ENCODE measurements at places on chromosomes 5 and 9.

DNA sequence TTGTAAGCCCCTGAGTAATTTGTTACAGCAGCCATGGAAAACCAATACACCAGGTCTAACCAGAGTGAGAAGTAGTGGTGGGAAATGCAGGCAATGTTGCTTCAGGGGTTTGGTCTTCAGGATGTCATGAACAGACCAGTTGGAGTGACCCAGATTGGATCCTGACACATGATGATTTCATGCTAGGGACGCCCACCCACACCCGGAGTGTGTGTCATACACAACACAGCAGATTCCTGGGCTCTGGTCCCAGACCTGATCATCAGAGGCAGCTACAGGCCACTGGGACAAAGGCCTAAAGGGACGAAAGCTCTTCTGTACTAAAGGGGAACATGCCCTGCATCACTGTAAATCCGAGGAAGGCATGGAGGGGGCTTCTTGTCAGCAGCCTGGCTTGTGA is 194.2 kb downstream of the NSG2 start:
- no peak for DNase-seq

- DNase-seq: no peak
Observed at GRCh38 chr9:20985851-20986600, 45.4 kb downstream of the HACD4 start.

DNA sequence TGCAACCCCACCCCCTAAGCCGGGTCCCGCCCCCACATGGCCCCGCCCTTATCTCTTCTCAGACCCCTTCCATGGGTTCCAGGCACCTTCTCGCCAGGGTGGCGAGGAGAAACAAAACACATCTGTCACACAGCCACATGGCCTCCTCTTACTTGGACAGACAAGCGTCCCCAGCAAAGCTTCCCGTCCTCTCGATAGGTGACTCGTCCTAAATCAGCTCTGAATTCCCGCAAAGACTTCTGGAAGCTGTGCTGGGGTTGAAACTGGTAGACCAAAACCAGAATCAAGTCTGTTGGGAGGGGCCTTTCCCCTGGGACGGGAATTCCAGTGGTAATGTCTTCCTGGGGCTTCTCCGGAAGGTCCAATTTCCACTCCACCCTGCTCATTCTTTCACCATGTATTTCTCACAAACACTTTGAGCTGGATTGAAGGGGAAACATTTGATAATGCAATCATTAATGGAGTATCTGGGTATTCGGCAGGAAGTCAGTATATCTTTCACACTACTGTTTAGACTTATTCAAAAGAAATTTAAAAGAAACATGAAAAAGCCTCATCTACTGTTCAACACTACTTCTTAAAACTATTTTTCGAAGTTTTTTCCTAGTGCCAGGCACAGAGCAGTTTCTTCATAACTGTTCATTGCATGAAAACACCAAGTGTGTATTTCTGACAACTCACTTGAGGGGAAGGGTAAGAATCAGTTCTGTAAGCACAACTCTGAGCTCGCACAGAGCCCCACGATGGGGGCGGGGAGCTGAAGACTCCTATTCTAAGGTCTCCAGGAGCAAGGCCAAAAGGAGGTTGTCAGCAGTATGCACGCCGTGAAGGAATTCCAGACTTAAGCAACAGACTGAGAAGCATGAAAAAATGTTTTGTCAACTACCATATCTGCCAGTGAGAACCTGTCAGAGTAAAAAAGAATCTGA is 644 bp upstream of the CTNNAL1 start:
- DNase-seq: no peak

DNA sequence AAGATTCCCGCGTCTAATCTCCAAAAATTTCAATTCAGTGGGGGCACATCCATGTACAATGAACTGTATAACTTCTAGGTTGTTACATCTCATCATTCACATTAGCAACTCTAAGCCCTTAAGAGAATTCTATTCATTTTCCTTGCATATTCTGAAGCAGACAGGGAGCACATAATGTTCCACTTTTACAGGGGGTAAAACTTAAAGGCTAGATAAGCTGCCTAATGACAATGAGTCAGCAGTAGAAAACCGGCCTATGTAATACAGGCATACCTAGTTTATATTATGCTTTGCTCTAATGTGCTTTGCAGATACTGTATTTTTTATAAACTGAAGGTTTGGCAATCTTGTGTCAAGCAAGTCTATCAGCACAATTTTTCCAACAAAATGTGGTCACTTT is 40.4 kb downstream of the PTAR1 start:
- no peak for DNase-seq

DNA sequence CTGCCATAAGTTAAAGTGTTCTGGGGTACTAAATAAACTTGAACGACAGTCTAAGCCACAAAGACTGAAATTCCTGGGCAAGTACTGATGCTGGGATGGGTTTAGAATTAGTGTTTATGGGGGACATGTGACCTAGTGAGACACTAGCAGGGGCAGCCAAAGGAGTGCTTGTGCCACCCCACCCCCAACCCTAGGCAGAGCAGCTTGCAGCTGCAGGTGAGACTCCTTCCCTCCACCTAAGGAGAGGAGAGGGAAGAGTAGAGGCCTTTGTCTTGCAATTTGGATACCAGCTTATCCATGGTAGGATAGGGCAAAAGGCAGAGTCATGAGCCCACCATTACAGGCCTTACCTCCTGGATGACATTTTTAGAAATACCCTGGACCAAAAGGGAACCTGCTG is 28.7 kb upstream of the PDE4D start:
- no peak for DNase-seq

Measured in activated effector memory CD4-positive, alpha-beta T cell treated with anti-CD3 and anti-CD28 coated beads, Interleukin-2, amount 50 U/mL, for 16 hours (primary cell).